ENCODE measurements at places on chromosomes 1 and 21.
A peak's percentile ranks its signal among the peaks of the same experiment; 100 is the strongest.

DNA sequence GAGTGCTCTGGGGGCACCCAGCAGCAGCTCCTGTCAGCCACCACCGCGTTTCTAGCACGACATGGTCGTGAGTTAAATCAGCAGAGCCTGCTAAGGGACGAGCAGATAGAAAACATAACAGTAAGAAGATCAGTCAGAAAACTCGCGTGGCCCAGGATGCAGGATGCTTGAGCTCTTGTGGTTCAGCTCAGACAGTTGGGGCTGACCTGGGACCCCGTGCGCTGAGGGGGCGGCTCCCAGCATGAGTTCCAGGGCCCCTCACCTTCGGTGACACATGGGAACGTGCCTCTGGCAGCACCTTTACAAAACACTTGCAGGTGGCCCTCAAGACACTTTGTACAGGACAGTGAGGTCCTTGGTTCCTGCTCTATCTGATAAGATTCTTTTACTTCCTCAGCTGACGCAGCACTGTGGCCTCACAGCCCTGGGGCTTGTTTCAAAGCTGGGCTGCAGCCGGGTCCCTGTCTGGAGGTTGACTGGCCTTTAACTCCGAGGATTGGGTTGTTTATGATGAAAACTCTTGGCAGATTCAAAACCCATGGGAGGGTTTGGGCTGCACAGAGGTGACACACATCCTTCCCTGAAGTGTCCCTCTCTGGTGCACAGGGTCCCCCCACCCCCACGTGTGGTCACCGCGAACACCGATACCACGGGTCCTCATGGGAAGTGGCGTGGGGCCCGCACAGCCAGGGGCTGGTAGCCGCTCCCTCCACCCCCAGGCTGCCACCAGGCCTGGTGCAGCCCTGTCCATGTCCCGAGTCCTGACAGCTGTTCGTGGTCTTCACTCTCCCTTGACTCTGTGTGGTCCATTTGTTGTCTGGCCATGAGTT, 65.3 kb upstream of the COL6A1 start:
- DNase-seq = no peak

- no peak for DNase-seq
Observed at GRCh38 chr1:109503935-109504334, 5.6 kb downstream of the AMIGO1 start.

DNA sequence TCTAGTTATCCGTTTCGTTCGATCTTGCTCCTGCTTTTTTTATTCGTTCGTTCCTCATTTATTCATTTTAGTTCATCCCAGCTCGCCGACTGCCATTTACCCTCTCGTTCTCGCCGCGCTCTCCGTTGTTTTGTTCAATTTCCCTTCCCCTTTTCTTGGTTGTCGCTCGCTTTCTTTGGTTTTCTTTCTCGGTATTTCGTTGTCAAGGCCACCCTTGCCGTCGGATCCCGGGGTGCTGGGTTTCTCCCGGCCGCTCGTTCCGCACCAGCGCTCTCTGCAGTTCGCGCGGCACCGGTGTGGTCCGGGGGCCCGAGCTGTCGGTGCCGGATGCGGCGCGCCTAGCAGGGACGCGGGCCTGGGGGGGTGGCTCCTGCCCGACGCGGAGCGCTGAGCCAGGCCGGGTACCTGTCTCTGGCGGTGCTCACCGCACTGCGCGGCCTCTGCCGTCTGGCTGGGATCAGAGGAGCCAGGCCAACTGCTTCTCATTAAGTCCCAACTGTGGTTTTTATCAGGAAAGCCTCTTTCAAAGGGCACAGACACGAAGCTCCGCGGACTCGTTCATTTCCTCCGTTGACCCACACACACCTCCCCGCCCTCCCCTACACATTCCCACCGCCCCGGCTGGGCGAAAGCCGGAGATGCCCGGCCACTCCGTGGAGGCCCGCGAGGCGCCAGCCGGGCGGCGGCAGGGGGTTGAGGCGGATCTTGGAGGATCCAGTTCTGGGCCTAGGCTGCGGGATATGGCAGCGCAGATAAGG, 1.6 kb downstream of the ALX3 start:
- no peak for DNase-seq

DNA sequence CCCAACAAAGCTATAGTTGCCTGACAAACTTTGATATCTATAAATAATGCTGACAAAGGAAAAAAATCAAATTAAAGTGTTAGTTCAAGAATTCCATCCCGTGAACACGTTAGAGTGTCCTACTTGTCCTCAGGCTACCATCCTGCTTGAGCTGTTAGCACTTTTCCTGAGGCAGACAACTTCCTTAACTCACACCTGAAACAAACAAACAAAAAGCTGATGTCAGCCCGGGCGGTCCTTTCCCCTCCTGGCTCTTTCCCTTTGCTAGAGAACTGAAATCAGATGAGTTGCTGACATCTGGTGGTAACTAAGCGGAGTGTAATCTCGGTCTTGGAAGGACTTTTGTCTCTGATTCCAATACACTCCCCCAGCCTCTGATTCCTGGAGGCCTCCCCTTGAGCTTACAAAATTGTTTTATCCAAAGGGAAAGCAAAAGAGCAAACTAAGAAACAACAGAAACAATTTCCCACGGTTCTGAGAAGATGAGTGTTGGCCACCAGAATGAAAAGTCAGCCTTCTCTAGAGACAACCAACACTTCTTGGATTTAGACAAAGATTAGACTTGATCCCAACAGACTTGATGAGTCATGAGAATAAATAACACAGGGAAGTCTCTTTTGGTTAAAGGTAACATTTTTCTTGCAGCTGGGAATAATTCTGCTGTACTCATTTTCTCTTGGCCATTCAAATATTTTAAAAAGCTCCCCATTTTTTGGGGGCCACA, 135.4 kb downstream of the PROX1 start:
- DNase-seq = no peak

DNA sequence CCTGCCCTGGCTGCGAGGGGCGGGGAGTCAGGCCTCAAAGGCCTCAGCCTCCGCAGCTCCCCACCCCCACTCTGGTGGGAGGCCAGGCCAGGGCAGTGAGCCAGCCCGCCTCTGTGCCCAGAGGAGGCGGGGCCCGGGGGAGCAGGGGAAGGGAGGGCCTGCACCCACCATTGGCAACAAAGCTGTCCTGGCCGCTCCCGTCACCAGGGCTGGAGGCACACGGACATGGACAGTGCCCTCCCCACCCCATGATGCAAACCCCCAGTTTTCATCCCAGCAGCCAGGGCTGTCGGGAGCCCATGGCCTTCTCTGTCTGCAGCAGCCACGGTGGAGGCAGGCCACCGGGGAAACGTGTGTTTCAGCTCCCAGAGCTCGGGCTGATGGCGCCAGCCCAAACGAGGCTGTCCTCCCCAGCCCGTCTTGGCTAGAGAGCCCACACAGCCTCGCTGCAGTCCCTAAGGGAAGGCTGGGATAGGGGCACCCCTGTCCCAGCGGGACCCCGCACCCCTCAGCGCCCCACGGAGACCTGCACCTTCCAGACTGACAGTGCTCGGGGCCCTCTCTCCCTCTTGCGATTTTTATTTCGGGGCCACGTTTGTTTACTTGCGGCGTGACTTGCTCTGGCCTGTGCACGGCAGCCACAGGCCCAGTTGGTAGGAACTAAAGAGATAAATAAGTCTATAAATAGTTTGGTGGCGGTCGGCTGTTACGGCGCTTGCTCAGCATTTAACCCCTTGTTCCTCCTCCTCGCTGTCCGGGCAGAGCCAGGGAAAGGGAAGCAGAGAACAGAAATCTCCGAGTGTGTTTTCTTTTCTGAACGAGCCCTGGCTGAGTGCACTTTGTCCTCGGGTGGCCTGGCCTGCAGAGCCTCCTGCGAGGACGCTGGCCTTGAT, 101.8 kb downstream of the PRDM16 start:
- DNase-seq = no peak

DNA sequence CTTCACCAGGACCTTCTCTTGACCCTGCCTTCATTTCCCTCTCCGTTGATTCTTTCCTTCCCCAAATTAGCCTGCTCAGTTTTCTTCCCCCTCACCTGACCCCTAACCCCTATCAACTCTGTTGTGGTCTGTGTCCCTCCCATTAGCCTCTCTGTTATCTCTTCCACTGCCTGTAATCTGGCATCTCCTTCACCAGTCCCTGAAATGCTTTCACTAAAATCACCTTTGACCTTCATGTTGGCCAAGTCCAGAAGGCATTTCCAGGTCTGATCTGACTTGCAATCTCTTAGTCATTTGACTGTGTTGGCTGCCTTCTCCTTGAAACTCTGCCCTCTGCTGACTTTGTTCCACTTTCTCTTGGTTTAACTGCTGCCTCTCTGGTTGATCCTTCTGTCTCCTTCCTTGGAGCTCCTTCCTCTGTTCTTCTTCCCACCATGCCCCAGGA, 28.2 kb downstream of the ATP8B2 start:
- no peak for DNase-seq

- no peak for DNase-seq
Observed at GRCh38 chr1:35642471-35642955, 1.2 kb upstream of the PSMB2 start.

GRCh38 chr1:211017075-211017718, 116.8 kb downstream of the KCNH1 start:
- no peak for DNase-seq

DNA sequence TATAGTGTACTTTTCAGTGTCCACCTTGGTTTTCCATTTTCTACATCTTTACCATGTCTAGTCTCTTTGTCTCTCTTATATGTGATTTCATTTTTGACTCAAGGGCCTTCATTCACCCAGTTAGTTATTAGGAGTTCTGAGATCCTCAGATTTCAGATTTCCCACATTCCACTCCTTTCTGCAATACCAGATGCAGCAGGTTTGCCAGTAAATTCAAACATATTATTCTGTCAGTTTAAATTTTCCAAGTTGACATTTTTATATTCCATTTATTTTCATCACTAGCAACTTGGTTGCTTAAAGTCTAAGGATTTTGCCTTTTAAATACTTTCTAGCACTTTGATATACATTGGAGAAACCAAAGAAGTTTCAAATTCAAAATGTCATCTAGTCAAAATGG, 42.4 kb downstream of the ABL2 start:
- no peak for DNase-seq

DNA sequence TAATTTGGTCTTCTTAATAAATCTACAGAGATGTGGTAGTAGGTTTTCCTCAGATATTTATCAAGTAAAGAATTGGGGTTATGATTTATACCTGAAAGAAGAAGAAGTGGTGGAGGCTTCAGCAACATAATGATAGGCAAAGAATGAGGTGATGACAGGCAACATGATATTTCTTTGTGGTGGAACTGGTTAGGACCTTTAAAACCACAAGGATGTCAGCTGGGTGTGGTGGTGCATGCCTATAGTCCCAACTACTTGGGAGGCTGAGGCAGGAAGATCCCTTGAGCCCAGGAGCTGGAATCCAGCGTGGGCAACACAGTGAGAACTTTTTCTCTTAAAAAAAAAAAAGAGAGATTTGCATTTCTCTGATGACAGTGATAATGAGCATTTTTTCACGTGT, 34.1 kb upstream of the COL11A1 start:
- no peak for DNase-seq

DNA sequence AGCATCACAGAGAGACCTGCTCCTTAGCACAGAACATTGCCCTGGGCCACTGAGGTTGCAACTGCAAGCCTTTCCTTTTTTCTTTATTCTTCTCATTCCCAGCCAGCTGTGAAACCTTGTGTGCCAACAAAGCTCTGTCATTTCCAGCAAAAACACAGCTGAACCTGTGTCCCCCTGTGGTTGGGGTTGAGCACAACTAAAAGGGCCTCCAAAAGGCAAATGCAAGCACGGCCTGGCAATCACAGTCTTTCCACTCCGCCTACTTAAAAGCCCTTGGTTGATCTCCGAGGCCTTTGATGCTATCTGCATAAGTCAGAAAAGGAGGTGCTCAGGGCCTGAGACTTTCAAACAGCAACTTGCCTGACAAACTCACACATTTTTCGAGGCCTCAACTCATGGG, 32.7 kb downstream of the SUSD4 start:
- no peak for DNase-seq

- no peak for DNase-seq
Observed at GRCh38 chr1:37691497-37692077, 729 bp upstream of the CDCA8 start.

DNA sequence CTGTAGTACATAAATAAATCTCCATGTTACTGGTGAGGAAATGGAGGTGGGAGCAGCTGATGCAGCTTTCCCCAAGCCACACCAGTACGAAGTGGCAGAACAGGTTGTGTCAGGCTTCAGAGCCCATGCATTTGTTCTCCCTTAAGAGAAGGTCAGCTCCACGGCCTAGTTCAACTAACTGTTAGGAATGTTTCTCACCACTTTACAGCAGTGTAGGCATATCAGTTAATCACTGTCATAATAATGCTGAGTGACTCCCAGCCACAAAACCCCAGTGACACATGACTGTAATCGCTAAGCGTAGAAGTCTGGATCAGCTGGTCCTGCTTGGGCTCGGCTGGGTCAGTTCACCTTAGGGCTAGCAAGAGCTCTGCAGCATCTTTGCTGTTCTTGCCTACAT, 90.4 kb downstream of the VPS26C start:
- no peak for DNase-seq

GRCh38 chr1:117976381-117976780, 46.8 kb downstream of the WDR3 start:
- DNase-seq = no peak

- peak; percentile 37 for DNase-seq
Observed at GRCh38 chr1:67685558-67686266, 711 bp downstream of the GADD45A start.

GRCh38 chr1:161393151-161393550, 25.5 kb upstream of the CFAP126 start:
- DNase-seq = no peak

GRCh38 chr21:38380481-38381137, 117.7 kb downstream of the ERG start:
- no peak for DNase-seq

DNA sequence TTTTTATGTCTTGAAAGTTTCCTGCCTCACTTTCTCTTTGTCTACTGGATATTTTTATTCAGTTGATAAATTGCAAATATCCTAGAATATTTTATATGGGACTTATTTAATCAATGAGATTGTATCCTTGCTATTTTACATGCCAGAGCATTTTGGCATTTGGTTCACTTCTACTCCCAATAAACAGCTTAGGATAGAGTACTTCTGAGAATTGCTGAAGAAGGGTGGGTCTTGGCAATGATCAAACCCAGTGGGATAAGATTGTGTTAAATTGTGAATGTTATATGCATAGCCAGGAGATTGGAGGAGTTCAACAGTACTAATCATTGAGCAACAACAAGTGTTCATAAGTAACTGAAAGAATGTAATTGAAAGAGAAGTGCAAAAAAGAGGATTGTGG, 60.1 kb downstream of the SDCCAG8 start:
- DNase-seq = no peak

GRCh38 chr1:234988536-234988935, 140.1 kb downstream of the TOMM20 start:
- DNase-seq = no peak
